ENCODE measurements at places on chromosomes 13 and 19. TPM values are rescaled to one million over a fixed set of nuclear protein-coding genes. Genes with fewer than 3 reads are reported as not detected.

Gene CLEC4M
- not detected for total RNA-seq

Gene RRAS
- total RNA-seq = 46.0 TPM

Gene GPC6
- 76.8 TPM for total RNA-seq

Gene MEIOSIN
- total RNA-seq = not detected

Gene MEDAG
- 101 TPM for total RNA-seq

Gene RASAL3
- total RNA-seq = 0.15 TPM

Gene CCL25
- total RNA-seq = not detected

Gene DZIP1
- 52.7 TPM for total RNA-seq

Gene ZNF575
- 0.29 TPM for total RNA-seq

Gene TYROBP
- total RNA-seq = not detected

Gene ERICH6B
- total RNA-seq = not detected

Gene CACNG6
- total RNA-seq = not detected

Gene PTPRH
- 4.5 TPM for total RNA-seq

Gene IZUMO4
- 0.58 TPM for total RNA-seq

Gene CYP4F8
- total RNA-seq = not detected

Gene LPAR6
- total RNA-seq = 3.1 TPM

Gene ZNF587B
- total RNA-seq = 15.7 TPM

Gene ZNF439
- total RNA-seq = 6.9 TPM

Gene CGB7
- not detected for total RNA-seq
